Stimulated activated naive CD4-positive, alpha-beta T cell treated with Interleukin-2 at 50 U/mL for 16 hours (primary cell): ENCODE measurements at places on chromosomes 3 and 15.

- DNase-seq = peak; percentile 45
Measured at GRCh38 chr3:112111785-112112402, 21.2 kb downstream of the GCSAM start.

GRCh38 chr3:13515786-13516759, 32.9 kb upstream of the FBLN2 start:
- no peak for DNase-seq

DNA sequence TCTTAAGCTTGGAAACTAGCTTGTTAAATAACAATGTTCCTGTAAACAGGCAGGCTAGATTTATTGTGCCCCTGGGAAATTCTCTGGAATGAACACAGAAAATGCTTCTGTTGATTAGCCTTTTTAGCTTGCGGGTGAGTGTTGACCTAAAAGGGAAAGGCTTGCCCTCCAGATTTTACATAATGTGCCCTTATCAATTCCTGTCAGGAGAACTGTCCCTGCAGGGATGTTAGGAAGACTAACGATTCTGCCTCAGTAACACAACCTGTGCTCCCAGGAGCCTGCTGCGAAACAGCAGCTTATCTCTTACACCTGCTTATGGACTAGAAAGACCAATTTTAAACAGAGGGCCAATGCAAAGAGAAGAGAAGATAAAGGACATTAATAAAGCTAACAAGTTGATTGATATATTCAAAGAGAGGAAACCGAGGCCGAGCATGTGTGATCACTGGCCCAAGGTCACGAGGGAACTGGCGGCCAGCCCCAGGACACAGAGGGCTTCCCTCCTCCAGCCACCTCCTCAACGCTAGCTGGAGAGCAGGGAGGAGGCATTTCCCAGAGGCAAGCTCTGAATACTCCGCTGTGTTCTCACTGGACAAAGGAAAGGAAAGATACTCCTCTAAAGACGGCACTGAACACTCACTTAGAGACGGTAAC, 48.4 kb upstream of the TJP1 start:
- no peak for DNase-seq

- DNase-seq = no peak
Measured at GRCh38 chr15:58431221-58432149, at the start of gene LIPC. Gene LIPC, plus strand, starts transcription at chr15:58431991. Its CDS starts 42 bp downstream, at chr15:58432033.

- DNase-seq = no peak
Measured at GRCh38 chr3:154971771-154972326, 108.3 kb upstream of the MME start.
